ENCODE measurements at places on chromosomes 11 and 22.

DNA sequence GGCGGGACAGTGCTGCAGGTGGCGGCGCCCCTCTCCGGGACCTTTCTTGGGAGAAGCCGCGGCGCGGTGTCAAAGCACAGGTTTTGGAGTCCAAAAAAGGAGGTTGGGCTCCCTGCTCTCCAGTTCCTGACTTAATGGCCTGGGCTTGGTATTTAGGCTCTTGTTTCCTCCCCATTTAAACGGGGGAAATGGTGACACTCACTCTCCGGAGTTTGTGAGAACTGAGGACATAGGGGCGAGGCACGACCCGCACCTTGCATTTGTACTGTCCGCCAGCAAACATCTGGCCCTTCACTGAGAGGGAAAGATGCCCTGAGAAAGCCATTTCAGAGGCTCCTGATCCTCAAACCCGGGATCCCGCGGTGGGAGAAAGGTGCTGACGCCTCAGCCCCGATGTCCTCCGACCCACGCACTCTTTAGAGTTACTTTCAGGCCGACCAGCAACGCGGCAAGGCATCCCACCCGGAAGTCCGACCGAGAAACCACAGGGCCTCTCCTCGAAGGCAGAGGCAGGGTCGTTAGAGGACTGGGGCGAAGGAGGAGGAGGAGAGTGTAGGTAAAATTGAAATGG is 2.9 kb upstream of the WDR74 start:
- peak; percentile 18 for DNase-seq

DNA sequence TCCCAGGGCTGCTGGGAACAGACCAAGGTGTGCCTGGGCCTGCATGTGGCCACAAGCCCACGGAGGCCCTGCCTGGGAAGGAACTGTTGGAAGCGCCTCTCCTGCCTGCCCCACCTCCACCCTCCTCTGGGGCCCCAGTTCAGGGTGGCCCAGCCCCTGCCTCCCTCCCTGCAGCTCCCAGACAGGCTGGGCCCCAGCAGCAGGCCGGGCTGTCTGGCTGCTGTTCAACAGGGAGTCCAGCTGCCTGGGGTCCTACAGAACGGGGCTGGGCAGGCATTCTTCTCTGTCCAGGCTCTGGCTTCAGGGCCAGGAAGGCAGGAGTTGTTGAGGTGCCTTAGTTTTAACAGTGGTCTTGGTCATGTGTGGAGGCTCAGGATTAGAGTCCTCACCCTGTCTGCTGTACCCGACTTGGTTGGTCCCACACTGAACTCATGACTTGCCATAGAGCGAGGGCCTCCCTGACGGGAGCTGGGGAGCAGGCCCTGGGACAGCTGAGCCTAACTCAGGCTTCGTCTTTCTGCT is 11.8 kb downstream of the PRDM11 start:
- DNase-seq, result no peak

DNA sequence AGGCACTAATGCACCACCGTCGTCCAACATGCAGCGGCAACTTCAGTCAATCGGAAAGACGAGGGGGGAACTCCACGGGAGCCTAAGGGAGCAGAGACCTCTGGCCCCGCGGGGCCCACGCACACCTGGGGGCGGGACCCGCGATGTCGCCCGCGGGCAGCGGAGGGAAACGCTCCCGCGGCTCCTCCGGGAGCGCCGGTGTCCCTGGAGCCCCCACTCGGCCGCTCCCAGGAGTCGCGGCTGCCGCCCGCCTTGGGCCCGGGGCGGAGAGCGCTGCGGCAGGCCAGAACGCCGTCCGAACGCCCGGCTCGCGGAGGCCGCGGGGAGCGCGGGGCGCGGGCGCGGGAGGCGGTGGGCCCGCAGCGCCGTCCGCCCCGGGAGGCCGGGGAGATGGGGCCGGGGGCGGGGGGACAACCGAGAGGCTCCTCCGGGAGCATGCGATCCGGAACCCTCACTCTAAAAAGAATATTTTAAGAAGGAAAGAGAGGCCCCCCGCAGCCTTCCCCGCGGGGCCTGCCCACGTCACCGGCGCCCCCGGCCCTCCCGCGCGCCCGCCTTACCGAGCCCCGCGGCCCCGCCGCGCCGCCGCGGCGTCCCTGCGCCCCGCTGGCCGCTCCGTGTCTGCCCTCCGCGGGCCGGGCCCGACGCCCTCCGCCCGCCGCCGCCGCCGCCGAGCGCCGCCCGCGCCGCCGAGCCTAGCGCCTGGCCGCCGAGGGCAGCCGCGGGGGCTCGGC is 86.6 kb upstream of the ARHGAP32 start:
- DNase-seq, result peak; percentile 49

DNA sequence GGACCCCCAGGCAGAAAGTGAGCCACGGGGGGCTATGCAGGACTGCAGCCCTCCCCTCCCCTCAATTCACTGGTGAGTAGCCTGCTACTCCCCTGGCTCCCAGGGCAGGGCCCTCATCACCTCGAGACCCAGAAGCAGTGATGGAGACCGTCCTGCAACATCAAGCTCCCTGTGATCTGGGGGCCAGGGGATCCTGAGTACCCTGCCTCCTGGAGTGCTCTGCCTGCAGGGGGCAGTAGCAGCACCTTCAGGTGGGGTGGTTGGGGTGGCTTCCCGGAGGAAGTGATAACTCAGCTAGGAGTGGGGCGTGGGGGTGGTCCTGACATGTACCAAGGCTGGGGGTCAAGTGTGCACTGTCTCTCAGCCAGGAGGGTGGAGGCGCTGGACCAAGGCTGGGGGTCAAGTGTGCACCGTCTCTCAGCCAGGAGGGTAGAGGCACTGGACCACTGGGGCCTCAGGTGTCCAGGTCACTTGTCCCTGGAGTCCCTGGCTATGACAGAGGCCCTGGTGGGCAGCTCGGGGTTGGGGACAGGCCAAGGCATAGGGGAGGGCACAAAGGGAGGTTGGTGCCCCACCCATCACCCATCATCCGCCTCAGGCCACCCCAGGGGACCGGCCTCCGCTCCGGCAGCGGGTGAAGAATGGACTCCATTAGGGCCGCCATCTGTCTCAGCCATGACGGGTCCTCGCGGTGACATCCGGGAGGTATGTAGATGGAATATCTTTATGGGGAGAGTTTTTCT is 9.4 kb downstream of the RTN4R start:
- DNase-seq, result peak; percentile 66

- DNase-seq, result no peak
These were observed 894.1 kb upstream of the API5 start for GRCh38 chr11:42417691-42418090.

- no peak for DNase-seq
These were observed 22.7 kb upstream of the CD44 start for GRCh38 chr11:35116245-35116644.

GRCh38 chr22:23268139-23268712 is 87.9 kb downstream of the BCR start:
- DNase-seq, result no peak

DNA sequence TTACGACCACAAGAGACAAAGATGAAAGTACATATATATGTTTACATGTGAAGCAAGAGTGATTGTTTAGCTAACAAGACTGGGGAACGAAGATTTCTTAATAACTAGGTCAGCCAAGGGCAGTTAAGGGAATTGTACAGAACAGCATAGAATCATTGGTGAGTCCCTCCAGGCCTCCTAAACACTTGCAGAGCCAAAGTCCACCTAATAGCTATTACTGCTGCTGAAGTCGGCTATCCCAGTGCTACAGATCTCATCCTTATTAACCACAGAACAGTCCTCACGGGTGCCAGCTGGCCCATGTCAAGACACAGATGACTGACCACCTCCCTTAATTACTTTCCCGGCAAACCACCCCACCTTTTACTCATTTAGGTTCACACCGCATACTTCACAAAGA is 68.5 kb upstream of the OPCML start:
- DNase-seq, result no peak

DNA sequence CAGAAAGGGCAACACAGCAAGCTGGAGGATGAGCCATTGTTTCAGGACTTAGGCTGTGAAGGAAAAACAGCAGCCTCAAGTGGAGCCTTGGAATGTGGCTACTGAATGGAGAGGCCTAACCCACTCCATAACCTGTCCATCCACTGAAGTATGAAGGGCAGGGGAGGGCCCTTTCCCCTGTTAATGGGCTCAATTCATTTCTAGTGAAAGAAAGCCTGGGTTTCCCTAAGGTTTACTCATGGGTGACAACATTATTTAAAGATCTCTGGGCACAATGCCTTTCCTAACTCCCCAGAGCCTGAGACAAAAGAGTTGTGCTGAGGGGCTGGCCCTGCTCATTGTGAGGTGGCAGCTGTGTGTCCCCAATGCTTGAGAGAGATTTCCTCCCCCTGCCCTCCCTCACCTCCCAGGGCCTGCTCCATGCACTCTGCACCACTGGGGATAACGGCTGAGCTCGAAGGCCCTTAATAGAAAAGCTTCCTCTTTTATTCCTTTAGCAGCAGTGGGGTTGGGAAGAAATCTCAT is 83.8 kb downstream of the ME3 start:
- no peak for DNase-seq

- DNase-seq, result peak; percentile 61
These were observed 874 bp downstream of the ZFTA start for GRCh38 chr11:63767565-63768236.

DNA sequence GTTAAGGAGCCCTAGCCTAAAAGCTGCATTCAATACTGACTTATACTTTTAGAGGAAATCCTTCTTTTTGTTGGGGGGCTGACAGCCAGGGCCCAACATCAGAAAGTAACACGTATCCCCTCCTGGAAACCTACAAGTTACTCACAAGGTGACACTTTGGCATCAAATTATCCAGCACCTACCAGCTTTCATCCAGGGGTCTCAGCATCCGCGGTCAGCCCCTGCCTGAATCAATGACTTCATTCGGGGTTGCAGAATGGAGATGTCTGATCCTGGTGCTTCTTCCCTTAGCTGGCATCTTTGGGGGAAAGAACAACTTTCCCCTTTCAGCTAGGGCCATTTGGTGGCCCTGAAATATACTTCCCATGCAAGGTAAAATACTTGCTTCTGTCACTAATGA is 5.3 kb upstream of the NAP1L4 start:
- DNase-seq, result no peak

- no peak for DNase-seq
These were observed 142.8 kb upstream of the B3GAT1 start for GRCh38 chr11:134554861-134555260.

- DNase-seq, result no peak
These were observed 55.5 kb downstream of the PDHX start for GRCh38 chr11:34971928-34972327.

DNA sequence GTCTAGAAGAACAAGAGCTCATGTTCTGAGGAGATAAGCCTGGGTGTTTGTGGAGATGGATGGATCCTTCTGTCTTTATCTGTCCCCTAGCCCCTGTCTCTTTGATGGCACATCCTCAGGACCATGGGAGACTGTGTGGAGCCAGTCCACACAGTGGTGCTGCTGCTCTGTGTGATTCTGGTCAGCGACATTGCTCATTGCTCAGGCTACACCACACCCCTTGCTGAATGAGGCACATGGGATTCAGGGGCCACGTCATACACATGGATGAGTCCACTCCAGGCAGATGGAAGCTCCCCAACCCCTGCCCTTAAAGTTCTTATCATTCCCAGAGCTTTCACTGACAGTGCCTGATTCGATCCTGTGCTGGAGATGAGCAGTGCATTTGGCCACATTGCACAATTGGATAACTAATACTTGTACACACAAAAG is 222.2 kb downstream of the NAV2 start:
- DNase-seq, result no peak

- DNase-seq, result no peak
These were observed 5.2 kb downstream of the NUMA1 start for GRCh38 chr11:72075109-72075508.

GRCh38 chr22:16801571-16801970 is 23.6 kb downstream of the XKR3 start:
- DNase-seq, result no peak

GRCh38 chr11:46321757-46322156 is 25.5 kb upstream of the DGKZ start:
- no peak for DNase-seq

DNA sequence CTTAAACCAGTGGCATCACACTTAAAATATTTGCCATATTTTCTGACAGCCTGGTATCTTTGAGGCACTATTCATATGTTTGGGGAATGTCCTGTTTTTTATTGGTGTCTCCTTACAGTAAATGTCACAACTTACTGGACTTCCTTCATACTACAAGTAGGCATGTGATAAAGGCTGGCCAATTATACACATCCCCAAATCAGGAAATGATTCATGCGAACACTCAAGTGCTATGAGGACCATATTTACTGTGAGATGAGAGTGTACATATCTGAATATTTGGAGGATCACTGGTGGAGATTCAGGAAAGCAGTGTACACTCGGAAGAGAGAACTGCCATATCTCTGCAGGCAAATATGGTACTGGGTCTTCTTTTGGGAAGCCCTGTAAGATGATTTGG is 913.8 kb upstream of the CHORDC1 start:
- no peak for DNase-seq

DNA sequence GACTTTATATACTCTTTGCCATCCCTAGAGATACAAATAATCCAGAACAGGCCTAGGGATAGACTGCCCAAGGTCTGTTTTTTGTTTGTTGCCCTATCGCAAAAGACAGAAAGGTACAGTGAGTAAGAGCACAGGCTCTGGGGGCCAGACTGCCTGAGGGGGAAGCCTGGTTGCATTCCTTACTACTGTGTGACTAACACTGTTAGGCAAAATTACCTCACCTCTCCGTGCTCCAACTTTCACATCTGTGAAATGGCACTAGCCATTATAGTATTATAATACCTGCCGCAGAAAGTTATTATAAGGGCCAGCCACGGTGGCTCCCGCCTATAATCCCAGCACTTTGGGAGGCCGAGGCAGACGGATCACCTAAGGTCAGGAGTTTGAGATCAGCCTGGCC is 14.5 kb downstream of the SLC35F2 start:
- no peak for DNase-seq

DNA sequence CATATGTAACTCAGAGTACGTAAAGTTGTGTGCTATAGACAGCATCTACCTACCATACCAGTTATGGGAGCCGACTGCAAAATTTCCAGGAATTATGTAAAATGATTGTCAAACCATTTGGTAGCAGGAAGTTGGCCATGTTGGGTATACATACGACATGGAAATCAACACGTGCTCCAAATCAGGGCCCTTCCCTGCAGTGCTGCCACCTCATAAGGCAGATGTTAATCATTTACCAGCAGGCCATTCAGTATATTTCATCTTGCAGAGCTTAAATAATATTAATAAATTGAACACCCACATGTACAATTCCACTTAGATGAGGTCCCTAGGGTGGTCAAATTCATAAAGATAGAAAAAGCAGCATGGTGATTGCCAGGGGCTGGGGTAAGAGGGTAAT is 9.8 kb downstream of the MS4A18 start:
- DNase-seq, result no peak

GRCh38 chr22:24040946-24041345 is 29.8 kb downstream of the CABIN1 start:
- peak; percentile 3 for DNase-seq

GRCh38 chr11:78539506-78539905 is 35.2 kb downstream of the NARS2 start:
- DNase-seq, result no peak

DNA sequence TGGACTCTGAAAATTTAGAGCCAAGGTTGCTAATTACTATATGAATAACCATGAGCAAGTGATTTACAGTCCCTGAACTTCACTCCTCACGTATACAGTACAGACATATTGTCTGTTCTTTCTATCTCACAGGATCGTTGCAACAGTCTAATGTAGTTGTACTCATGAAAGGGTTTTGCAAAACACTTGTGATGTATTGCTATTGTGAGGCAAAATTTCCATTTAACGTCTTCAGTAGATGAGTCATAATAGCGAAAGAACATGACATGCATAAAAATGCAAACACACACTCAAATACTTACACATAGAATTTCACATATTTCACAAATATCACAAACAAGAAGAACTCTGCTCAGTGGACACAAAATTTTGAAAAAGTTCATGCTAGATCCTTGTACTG is 134.6 kb upstream of the TRPC6 start:
- DNase-seq, result no peak

- no peak for DNase-seq
These were observed 137.5 kb downstream of the CHST1 start for GRCh38 chr11:45527898-45528297.

All from HEK293T (cell line).